NCI-H345 (cell line): ENCODE measurements at places on chromosomes 16 and 17.
A peak's percentile ranks its signal among the peaks of the same experiment; 100 is the strongest.

DNA sequence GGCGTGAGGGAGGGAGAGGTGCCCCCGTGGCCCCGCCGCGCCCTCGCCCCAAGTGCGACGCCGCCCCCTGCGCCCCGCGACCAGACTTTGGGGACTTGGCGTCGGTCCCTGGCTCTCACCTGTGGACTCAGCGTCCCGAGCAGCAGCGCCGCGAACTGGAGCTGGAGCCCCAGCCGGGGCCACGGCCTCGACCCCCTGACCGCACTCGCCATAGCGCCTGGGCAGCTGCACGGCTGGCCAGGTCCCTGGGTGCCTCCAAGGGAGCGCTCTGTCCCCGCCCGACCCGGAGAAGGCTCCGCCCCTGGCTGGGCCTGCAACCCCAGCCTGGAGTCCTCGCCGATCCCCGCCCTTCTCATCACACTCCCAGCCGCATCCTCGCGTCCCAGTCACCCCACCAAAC lies at the start of gene ERN2:
ERN2 (minus strand) TSS at position 247 of the 400 bp plus-strand sequence; CDS start at position 212, 35 bp downstream.
- no peak for DNase-seq

- DNase-seq: no peak
Measured at GRCh38 chr16:70689035-70689969, 3.4 kb upstream of the MTSS2 start.

DNA sequence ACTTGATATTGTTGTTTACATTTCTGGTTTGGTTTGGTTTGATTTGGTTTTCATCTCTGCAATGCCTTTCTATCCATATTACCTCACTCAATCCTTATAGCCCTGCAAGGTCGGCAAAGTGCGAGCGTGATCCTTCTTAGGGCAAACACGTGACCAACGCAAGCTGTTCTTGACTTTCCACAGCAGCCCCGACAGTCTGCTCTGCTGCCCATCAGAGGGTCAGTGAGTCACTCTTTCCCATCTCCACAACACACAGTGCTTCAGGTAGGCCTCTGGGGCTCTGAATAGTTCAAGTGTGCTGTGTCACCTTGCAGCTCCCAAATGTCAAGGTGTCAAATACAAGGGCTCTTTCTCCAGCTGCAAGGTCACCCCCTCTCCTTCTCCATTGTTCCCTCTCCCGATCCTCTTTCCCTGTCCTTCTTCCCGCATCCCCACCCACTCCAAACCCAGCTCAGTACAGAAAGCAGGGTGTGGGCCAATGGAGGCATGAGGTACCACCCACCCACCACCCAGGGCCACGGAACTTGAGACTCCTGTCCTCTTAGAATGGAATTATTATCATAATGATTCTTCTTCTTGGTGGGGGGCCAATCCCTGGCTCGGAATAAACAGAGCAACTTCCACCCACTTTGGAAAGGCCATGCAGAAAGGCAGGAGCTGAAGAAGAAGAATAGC lies 139.7 kb downstream of the SLC39A11 start:
- no peak for DNase-seq

DNA sequence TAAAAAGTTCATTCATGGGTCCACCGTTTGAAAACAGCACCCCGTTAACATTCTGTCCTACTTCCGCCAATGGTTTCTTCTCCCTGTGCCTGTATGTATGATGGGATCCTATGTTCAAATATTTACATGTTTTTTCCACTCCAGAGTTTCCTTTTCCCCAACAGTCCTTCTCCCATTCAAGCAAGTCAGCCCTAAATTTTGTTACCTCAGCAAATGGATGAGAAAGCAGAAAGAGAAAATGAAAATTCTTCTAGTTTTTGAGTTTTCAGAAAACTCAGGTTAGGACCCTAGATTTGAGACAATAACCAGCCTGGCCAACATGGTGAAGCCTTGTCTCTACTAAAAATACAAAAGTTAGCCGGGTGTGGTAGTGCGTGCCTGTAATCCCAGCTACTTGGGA lies 3.5 kb upstream of the ERN2 start:
- no peak for DNase-seq

GRCh38 chr17:61389670-61390478 lies 9.8 kb upstream of the TBX2 start:
- no peak for DNase-seq

DNA sequence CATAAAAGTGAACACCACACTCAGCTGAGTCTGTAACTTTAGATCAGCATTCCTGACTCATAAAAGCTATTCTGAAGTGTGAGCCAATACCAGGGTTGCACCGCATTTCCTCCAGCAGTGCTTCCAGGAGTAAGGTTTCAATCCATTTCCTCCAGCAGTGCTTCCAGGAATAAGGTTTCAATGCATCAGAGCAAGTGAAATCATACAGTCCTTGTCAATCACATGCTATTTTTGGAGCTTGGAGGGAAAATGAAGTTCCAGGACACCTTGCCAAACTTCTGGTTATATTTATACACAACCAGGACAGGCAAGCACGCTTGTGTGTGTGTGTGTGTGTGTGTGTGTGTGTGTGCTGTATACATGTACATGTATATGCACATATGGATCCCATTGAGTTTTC lies 327.6 kb downstream of the GRIN2A start:
- no peak for DNase-seq

DNA sequence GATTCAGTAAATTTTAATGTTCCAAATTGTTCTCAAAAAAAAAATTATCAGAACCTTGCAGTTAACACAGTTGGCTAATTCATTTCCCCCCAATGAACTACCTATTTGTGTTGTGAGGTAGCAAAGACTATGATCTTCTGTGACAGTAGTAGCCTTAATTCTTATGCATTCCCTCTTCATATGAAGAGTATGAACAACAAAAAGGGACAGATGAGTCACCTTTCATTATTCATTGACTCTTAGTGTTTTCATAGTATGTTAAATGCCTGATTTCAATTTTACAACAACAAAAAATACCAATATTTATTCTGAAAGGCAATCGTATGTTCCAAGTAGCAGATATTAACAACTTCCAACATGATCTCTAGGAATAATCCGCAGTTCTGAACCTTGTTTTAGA lies 3.6 kb upstream of the SLFN11 start:
- no peak for DNase-seq

- DNase-seq: no peak
Measured at GRCh38 chr17:32609085-32609484, 122.3 kb downstream of the CDK5R1 start.

DNA sequence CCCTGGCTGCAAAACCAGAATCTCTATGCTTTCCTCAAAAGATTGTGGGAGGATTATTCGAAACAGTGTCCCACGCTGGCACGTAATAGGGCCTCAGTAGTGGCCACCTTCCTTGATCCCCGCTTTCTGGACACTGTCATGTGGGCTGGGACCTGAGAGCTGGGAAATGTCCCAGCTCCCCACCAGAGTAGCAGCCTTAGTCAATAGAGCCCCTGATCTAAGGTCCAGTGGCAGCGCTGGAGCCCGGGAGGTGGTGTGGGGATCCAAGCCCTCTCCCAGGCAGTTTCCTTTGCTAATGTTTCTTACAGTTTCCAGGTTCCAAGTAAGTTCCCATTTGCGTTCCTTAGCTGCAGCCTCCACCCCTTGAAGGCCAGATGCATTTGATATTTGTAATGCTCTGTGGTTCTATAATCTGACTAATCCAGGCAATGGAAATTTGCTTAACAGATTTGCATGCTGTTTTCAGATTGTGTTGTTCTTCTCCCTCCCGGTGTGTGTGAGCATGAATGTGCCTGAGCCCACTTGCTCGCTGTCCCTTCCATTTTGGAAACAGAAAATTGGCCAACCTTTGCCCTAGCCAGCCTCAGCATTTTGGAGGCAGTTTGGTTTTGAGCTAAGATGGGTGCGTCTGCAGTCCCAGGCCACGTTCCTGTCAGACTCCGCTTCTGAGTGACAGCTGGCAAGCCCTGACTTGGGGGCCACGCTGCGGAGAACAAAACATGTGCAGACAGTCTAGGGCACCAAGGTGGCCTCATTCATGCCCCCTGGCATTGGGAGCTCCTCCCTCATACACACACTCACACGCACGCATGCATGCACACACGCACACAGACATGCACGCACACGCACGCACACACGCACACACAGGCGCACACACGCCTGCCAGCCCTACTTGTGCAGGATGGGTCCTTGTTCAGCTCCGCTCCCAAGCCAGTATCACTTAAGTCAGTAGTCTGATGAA lies 69.4 kb downstream of the CCDC182 start:
- DNase-seq: no peak

DNA sequence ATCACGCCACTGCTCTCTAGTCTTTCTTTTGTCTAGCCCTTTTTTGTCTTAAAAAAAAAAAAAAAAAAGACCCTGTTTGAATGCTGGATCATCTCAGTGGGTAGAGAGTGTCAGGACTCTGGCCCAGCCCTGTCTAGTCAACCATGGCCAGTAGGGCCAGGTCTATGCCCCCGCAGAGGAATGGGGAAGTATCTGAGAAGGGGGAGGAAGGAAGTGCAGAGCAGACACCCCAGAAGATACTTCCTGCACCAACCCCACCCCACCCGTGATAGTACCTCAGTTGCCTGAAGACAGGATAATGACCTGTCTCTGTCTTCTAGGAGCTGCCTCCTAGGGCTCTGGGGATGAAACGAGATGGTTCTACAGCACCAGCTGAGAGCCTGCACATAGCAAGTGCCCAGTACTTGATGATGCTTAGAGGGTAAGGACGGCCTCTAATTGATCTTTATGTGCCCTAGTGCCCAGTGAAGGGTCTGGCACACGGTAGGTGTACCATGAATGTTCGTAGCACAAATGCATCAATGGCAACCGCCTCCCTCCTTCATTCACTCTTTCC lies 55.4 kb downstream of the ABAT start:
- no peak for DNase-seq

DNA sequence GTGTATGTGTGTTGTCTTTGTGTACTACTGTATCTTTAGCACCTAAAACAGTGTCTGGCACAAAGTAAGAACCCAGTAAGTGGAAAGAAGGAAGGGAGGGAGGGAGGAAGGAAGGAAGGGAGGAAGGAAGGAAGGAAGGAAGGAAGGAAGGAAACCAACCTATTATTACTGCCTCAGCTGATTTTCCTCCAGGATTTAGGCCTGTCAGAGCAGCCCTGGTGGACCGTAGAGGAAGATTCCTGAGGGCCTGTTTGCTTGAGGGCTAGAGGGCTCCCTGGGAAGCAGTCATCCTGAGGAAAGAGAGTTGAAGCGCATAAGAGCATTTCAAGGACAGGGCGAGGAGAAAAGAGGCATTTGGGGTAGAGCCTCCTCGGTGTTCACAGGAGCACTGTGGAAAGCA lies 61.5 kb downstream of the WSB1 start:
- no peak for DNase-seq

DNA sequence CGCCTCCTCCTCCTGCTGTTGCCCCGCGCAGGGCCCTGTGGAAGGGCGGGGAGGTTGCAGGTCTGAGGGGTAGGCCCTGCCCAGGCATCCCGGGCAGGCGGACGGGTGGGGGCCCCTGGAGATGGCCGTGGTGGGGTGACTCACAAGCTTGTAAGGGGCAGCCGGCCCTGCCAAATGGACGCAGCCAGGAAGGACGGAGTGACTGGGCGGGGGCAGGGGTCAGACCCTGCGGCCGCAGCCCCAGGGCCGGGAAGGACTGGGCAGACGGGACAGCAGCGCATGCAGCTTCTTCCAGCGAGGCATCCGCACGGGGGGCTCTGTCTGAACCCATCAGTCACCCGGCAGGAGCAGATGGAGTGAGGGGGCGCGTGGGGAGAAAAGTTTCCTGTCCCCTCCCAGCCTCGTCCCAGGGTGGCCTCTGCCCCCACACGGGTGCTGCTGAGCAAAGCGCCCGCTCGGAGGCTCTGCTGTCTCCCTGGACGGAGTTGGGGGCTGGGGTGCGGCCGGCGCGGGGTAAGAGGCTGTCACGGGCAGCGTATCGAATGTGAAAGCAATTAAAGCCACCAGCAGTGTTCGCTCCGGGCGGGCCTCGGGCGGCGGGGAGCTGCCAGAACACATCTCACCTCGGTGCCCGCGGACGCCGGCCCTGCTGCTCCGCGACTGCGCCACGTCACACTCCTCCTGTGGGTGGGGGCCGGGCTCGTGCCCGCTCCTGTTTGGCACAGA lies 5.4 kb upstream of the PRR35 start:
- DNase-seq: no peak

DNA sequence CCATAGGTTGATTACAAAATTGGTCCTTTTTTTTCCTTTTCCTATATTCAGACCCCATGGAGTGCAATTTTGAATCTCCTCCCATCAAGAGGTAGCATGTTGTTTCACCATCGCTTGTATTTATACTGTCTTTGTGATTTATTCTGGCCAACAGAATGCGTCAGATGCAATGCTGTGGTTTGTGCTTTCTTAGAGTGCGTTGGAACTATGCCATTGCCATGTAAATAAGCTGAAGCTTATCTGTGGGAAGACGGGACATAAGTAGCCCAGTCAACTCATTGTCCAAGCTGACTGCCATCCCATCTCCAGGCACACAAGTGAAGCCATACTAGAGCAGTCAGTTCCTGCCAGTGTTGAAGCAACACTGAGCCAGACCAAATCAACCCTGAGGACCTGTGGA lies 1339.3 kb upstream of the GOT2 start:
- DNase-seq: no peak

DNA sequence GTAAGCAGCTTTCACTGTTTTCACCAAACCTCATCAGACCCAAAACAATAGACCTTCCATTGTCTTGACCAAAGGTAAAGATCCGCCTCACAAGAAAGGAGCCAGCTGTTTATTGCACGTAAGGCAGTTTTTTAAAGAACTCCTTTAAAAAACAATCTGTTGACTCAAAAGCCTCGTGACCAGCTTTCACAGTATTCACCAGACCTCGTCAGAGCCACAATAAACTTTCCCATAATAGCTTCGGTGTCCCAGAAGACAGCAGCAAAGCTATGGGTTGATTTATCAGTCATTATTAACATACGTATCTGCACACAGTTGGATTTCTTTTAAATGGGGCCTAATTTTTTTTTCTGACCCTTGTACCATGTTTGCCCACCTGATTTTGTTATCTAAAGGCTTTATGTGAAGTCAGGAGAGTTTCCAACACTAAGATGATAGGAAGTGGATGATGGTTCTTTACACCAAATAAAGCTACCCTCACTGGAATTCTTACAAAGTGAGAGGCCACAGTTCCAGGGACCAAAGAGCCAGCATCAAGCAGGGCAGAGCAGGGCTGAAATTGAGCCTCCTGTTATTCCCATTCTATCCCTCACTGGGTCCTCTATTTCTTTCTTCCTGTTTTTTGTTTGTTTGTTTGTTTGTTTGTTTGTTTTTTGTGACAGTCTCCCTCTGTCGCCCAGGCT lies 17.6 kb upstream of the HELZ start:
- DNase-seq: peak; percentile 12

DNA sequence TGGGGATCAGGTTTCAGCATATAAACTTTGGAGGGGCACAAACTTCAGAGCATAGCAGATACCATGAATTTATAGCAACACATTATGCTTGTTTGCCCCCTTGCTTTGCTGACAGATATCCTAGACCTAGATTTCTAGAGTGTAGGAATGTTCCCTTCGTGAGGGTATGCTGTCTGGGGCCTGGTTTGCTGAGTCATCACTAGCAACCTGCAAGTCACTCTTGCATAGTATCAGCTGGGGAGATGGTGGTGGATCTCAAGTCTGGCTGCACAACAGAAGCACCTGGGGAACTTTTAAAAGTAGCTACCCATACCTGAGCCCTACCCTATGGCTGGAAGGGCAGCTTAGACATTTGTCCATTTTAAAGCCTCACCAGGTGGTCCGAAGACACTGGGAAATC lies 22.3 kb upstream of the HSBP1 start:
- no peak for DNase-seq
